ENCODE measurements at places on chromosomes 2 and 18. TPM values are rescaled to one million over a fixed set of nuclear protein-coding genes. Genes with fewer than 3 reads are reported as not detected.
A peak's percentile ranks its signal among the peaks of the same experiment; 100 is the strongest.

GRCh38 chr2:12338946-12339697 lies 377.6 kb upstream of the TRIB2 start:
- no peak for DNase-seq
- H3K4me1 ChIP-seq = no peaks in the 10 kb centered on the region
- no peaks in the 10 kb centered on the region for H3K36me3 ChIP-seq
- no peak overlapping the region for H3K4me3 ChIP-seq
- no peaks in the 10 kb centered on the region for H3K27me3 ChIP-seq

DNA sequence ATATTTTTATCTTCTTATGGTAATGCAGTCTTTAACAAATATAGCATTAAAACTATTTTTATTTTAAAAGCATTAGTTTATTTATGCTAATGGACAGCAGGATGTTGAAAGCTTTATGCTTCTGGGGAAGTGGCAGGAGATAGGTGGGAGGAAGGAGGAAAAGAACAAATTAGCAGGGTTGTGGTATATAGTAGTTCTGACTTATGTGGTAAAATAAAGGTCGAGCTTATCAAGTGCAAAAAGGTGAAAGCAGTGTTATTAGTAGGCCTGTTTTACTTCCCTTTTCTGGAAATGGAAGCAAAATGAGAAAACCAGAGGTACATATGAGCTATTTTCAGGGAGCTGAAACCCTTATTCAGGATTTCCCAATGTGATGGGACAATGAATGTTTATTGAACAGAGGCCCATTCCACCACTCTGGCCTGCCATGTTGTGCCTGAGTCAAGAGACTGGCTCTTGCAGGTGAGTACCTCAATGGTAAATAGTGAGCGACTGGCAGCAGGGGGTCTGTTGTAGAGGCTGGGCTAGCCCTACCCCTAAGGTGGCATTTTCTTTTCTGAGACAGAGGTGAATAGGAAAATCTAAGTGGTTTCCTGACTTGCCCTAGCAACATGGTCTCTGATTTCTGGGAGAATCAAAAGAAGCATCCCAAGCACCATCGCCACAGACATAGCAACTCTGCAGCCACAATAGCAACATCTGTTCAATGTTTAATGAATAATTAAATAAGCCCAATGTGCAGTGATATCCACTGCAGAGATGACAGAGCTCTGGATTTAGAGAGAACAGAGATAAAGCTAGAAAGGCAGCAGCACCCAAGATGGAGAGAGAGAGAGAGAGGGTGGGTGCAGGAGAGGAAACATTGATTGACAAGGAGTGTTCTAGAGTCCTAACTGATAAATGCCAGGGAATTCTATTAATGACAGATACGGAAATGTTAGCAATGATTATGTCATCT lies 119.7 kb downstream of the UPP2 start:
- H3K27me3 ChIP-seq = no peaks in the 10 kb centered on the region
- H3K4me3 ChIP-seq = no peak overlapping the region
- no peak overlapping the region for H3K27ac ChIP-seq
- DNase-seq = no peak
- no peaks in the 10 kb centered on the region for H3K36me3 ChIP-seq
- H3K4me1 ChIP-seq = no peaks in the 10 kb centered on the region

- no peak overlapping the region for H3K4me3 ChIP-seq
- no peaks in the 10 kb centered on the region for H3K4me1 ChIP-seq
- H3K27me3 ChIP-seq = no peaks in the 10 kb centered on the region
Measured at GRCh38 chr18:75088021-75088506, 120.9 kb downstream of the PTGR3 start.

DNA sequence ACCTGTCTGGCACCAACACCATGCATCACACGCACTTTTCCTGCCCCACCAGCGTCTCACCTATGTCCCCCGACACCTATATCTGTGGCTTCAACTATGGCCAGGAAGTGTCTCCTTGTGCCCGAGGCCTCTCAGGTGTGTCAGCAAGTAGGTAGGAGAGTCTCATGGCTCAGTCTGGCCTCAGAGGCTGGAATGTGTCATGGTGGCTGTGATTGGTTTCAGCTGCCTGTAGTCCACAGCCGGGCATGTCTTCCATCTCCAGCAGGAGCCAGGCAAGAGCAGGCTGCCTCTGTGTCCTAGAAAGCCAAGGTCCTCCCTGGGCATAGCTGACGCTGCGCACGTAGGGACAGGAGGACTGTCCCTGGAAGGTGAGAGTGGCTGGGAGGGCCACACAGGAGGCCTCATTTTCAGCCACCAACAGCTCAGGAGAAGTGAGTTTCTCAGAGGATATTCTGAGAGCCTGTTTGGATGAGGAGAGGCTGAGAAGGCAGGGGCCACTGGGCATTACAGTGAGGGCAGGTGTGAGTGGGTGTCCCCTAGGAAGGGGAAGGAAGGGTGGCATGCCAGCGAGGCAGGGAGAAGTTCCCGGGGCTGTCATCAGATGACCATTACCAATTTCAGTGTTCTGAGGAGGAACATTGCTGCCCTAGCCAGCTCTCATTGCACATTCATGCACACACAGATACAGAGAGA lies 47.2 kb downstream of the SDC1 start:
- no peaks in the 10 kb centered on the region for H3K36me3 ChIP-seq
- DNase-seq = no peak
- H3K27ac ChIP-seq = no peak overlapping the region
- H3K4me3 ChIP-seq = no peak overlapping the region
- H3K27me3 ChIP-seq = no peaks in the 10 kb centered on the region
- H3K4me1 ChIP-seq = no peaks in the 10 kb centered on the region

DNA sequence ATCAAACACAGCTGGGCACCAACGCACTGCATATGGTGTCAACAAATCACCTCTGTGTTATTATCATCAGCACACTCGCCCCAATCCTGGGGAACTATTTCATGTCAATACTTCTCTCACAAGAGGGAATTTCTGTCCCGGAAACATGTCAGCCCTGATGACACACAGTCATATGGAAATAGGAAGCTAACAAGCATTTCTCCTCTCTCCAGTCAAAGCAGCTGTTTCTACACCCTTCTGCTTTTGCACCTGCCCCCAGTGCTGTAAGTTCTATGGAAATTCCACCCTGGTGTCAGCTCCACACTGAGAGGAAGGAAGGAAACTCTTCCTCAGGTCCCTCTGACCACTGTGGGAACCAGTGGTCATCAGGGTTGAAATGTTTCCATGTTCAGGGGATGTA lies 447.6 kb upstream of the ID2 start:
- H3K4me1 ChIP-seq = no peaks in the 10 kb centered on the region
- no peak for DNase-seq
- H3K27me3 ChIP-seq = no peaks in the 10 kb centered on the region
- H3K36me3 ChIP-seq = no peaks in the 10 kb centered on the region
- no peak overlapping the region for H3K27ac ChIP-seq
- no peak overlapping the region for H3K4me3 ChIP-seq

GRCh38 chr18:10089881-10090280 lies 176.1 kb downstream of the VAPA start:
- no peak overlapping the region for H3K4me3 ChIP-seq
- H3K36me3 ChIP-seq = no peaks in the 10 kb centered on the region
- H3K4me1 ChIP-seq = no peaks in the 10 kb centered on the region
- no peak for DNase-seq

DNA sequence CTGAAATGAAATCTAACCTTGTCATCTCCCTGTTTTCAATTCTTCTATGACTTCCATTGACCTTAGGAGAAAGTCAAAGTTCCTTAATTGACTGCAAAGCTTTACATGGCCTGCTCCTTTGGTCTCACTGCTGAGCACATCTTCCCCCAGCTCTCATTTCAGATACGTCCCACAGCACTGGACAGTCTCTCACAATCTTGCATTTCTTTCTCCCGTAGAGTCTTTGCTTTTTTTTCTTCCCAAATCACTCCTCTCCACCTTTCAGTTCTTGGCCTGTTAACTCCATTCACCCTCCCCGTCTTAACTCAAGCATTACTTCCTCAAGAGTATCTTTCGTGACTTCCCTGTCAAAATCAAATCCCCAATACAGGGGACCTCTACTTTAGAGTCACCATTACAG lies 67.2 kb downstream of the DDX1 start:
- no peaks in the 10 kb centered on the region for H3K4me1 ChIP-seq
- H3K36me3 ChIP-seq = no peaks in the 10 kb centered on the region
- H3K27ac ChIP-seq = no peak overlapping the region
- H3K27me3 ChIP-seq = no peaks in the 10 kb centered on the region

DNA sequence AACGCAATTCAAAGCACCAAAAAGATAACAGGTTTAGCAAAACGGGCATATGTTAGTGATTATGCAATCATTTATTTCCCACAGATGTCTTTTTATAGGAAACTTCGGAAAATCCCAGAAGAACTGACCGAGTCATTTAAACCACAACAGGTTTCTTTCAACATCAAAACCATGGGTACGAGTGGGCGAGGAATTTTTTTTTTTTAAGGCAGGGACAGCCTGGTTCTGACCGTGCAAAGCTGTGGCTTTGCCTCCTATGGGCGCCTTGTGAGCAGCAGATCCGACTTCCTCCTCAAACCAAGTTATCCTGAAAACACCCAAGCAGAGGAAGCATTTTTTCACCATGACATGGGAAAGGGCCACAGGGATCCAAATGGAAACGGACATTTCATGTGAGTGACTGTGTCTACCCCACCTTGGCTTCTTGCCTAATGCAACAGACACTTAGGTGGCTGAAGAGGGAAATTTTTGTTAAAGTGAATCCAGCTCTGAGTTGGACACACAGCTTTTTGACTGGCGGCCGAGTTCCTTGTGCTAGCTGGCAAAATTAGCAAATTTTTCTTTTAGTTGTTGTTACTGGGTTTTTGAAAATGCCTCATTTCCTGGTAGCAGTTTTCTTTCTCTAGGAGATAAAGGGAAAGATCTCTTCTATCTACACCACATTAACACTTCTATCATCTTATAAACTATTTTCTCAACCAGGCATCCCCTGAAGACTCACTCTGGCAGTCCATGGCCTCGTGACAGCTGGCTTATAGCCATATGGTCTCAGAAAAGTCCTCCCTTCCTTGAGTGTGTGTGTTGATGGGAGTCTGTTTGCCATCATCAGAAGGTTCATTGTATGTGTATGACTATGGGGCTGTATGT lies 487.4 kb upstream of the ZEB2 start:
- H3K4me1 ChIP-seq = peaks cover 3% of the 10 kb centered on the region
- H3K36me3 ChIP-seq = no peaks in the 10 kb centered on the region
- no peak for DNase-seq
- H3K4me3 ChIP-seq = no peak overlapping the region
- H3K27ac ChIP-seq = no peak overlapping the region
- H3K27me3 ChIP-seq = no peaks in the 10 kb centered on the region

- no peaks in the 10 kb centered on the region for H3K27me3 ChIP-seq
- H3K36me3 ChIP-seq = no peaks in the 10 kb centered on the region
- H3K4me3 ChIP-seq = no peak overlapping the region
Measured at GRCh38 chr2:171146633-171147032, 14.1 kb downstream of the TLK1 start.

DNA sequence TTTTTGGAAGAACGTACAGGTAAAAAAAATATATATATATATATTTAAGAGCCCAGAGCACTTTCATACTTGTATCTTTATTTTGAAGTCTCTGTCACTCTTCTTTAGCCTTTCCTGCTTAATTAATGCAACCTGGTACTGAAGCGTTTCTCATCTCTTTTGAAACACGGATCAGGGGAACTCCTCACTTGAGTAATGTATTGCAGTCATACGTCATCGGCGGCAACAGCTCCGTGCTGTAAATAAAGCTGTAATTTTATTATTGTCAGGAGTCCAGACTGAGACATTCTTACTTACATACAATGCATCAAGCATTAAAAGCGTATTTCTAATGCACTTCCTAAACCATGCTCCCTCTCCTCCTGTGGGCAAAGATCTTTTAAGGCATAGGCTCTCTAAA lies 514.7 kb downstream of the SOX11 start:
- H3K4me1 ChIP-seq = no peaks in the 10 kb centered on the region
- no peak for DNase-seq
- no peaks in the 10 kb centered on the region for H3K27me3 ChIP-seq
- no peak overlapping the region for H3K27ac ChIP-seq
- no peaks in the 10 kb centered on the region for H3K36me3 ChIP-seq
- H3K4me3 ChIP-seq = no peak overlapping the region

- H3K27me3 ChIP-seq = no peaks in the 10 kb centered on the region
- no peak for DNase-seq
- no peaks in the 10 kb centered on the region for H3K36me3 ChIP-seq
- peak overlapping the region; percentile 94 for H3K4me3 ChIP-seq
- peaks cover 18% of the 10 kb centered on the region for H3K4me1 ChIP-seq
Measured at GRCh38 chr2:44171018-44171417, 2.3 kb downstream of the PPM1B start.

DNA sequence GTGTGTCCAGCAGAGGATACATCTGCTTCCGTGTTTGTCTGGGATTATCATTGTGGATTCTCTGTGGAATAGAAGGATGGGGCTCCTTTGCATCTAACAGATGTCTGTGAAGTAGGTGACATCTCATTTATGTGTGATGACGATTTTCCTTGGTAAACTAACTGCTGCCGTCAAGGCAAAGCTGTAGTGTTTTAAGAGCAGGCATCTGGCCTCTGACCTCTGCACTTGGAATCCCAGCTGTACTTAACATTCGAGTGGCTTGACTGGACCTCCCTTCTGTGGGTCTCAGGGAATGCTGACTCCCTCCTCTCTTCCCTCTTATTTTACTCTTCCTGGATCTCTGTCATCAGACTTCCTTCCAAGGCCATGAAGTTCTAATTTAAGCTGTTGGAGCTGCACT lies 56.4 kb downstream of the DCDC2C start:
- H3K4me1 ChIP-seq = no peaks in the 10 kb centered on the region
- H3K4me3 ChIP-seq = no peak overlapping the region
- no peaks in the 10 kb centered on the region for H3K27me3 ChIP-seq
- H3K36me3 ChIP-seq = no peaks in the 10 kb centered on the region

DNA sequence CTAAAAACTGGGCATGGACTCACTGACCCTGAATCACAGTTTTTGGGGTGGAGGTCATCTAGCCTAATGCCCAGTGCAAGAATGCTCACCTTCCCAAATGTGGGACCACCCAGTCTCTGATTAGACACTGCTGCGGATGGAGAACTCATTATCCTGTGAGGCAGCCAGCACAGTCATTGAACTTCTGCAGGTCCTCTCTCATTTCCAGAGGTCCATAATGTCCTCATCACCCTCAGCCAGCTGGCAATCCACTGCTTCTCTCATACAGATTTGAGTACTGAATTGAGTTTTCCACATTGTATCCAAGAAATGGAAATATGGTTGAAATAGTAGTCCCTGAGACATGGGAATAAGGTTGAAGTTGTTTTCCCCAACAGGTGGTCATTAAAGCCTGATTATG lies 5.0 kb upstream of the MYO5B start:
- no peaks in the 10 kb centered on the region for H3K4me1 ChIP-seq
- no peak overlapping the region for H3K4me3 ChIP-seq
- DNase-seq = no peak
- peaks cover 96% of the 10 kb centered on the region for H3K27me3 ChIP-seq

Gene ANXA4
- 5.1 TPM for total RNA-seq

Gene USP14
- 134 TPM for total RNA-seq

Gene RNF152
- 3.6 TPM for total RNA-seq

Gene PROKR1
- 15.7 TPM for total RNA-seq

Gene EMX1
- total RNA-seq = not detected

Gene EML6
- 1.7 TPM for total RNA-seq
